ENCODE measurements at places on chromosomes 11 and 22.

- DNase-seq, result peak; percentile 17
Observed at GRCh38 chr11:88266919-88267318, 70.6 kb downstream of the CTSC start.

DNA sequence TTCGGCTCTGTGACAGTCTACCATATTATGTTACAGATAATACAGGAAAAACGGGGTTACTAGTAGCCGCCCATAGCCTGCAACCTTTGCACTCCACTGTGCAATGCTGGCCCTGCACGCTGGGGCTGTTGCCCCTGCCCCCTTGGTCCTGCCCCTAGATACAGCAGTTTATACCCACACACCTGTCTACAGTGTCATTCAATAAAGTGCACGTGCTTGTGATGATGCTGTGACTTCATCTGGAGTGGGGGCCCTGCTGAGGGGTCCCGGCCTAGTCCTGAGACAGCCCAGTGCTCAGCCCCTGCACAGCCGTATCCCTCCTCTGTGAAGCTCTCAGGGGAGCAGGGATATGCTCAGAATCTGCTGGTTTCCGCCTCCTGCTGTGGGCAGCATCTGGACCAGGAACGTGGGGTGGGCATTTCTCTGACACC, 1.2 kb downstream of the IFITM1 start:
- no peak for DNase-seq

GRCh38 chr11:110513259-110513801, 83.6 kb downstream of the FDX1 start:
- no peak for DNase-seq

GRCh38 chr11:58999291-58999680, 60.0 kb downstream of the GLYATL1 start:
- no peak for DNase-seq

DNA sequence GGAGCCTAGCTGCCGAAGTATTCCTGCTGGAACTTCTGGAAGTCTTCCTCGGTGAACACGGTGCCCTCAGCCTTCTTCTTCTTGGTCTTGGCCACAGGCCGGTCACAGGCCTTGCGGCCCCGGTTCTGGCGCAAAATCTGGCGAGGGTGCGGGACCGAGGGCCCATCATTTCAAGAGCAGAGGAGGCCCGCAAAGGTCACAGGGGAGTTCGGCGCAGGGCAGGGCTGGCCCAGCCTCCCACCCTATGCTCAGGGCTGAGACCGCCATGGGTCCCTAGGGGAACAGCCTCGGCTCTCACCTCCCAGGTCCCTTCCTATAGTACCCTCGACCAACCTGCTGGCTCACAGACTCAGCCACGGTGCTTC, 3.1 kb downstream of the RPS19BP1 start:
- DNase-seq, result no peak

DNA sequence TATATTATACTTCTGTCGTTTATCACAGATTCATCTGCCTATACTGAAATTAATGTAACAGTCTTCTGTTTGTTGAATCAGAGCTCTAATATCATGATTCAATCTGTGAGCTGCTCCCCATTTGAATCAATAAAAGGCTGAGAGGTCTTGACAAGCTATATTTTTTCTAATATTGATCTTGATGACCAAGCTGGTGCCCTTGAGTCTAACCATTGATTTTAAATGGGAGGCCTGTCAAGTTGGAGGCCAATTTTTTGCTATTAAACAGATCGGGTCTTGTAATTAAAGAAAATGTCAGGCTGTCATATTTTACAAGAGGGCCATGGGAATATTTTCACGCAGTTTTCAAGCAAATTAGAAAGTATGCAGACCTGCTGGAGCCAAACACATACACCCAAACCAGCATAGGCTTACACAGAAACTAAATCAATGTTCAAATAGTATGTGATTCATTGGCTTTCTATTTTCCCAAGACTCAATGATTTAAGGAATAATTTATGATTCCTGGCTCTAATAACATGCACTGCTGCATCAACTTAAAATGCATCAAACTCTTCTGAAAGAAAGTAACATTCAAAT, 286.9 kb downstream of the CNTN5 start:
- no peak for DNase-seq

Measured in upper lobe of right lung (tissue), 1 donor.